ENCODE measurements at places on chromosomes 3 and 15.

- no peak for DNase-seq
Measured at GRCh38 chr3:171385086-171385485, 75.1 kb downstream of the TNIK start.

GRCh38 chr3:108552267-108553159 is 36.7 kb downstream of the CIP2A start:
- peak; percentile 15 for DNase-seq

GRCh38 chr15:101568821-101569555 is 79.5 kb upstream of the PCSK6 start:
- DNase-seq: no peak

DNA sequence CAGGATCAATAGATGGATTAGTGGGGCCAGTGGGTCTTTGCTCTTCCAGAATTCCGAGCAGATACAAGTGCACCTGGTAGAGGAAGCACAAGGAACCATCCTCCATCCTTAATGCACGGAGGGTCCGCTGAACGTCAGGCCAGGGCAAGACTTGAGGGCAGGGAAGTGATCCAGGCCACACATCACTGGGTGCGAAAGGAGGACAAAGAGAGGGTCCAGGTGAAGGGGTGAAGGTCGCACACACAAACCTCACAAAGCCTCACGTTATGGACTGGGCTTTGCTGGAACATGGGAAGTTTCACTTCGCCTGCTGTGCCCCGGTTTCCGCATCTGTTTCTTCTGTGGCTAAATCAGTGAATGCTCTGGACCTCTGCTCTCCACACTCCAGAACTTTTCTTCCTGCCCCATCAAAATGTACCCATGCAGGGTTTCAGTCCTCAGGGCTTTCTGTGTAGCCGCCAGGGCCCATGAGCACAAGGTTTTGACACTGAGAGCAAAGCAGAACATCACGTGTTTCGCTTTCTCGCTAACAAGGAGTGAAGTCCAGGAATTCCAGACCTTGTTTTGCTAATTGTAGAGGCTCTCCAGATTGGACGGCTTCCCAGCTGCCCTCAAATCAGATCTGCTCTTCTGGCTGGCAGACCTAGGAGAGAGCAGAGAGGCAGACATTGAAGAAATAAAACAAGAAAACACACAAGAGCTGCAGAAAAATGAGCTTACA is 56.3 kb downstream of the KLF15 start:
- no peak for DNase-seq

DNA sequence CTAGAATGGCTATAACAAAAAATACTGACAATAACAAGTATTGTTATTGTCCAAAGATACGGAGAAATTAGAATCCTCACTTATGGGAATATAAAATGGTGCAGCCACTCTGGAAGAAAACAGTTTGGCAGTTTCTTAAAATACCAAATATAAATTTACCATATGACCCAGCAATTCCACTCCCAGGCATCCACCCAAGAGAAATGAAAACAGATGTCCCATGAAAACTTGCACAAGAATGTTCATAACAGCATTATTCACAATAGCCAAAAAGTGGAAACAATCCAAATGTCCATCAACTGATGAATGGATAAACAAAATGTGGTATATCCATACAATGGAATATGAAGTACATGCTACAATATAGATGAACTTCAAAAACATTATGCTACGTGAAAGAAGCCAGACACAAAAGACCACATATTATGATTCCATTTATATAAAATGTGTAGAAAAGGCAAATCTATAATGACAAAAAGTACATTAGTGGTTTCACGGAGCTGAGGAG is 9.4 kb downstream of the AAGAB start:
- DNase-seq: no peak

DNA sequence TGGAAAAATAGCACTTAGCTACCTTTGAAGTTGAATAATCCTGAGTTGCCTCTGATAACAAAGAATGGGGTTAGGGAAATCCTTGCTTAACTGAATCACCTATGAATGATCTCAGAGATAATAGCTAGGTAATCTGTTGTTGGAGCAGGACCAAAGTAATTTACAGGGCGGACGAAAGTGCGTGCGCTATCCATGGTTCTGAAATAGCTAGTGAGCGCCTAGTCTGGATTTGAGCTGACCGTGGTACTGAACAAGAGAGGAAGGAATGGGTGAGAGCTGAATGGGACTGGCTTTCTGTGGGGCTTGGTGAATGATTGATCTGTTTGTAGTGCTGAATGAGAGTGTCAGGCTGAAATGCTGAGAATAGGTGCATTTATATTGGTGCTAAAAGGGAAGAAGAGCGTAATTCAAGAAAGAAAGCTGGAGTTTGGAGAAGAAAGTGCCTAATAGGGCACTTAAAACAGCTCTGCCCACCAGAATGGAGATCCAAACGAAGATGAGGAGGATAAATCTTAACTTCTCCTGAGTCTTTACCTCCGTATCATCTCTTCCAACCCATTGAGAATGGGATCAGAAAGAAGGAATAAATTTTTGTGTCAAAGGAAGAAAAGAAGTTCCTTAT is 10.1 kb downstream of the SCN10A start:
- no peak for DNase-seq

DNA sequence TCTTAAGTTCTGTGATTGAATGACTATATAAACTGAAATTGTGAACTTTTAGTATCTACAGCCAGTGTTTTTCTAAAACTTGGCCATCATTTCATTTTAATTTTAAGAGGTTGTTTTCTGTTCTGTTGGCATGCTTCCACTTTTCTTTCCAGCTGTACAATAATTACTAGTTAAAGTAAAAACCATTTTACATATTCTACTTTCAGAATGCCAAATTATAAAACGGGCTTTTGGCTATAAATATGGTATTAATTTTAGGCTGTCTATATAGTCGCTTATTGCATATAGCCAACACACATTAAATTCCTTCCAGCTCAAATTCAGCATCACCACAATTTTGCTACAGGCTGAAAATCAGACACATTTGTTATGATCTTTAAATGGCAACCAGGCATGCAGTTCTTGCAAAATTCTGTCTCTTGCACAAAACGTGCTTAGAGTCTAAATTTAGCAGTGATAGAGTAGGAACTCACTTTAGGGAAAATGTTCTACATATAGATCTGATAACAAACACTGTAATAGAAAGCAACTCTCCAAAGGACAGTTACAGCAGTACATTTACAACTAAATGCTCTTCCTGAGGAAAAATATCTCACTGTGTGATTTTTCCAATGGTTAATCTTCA is 81.1 kb downstream of the BTD start:
- DNase-seq: no peak

GRCh38 chr3:168544097-168544957 is 448.6 kb upstream of the GOLIM4 start:
- DNase-seq: no peak

DNA sequence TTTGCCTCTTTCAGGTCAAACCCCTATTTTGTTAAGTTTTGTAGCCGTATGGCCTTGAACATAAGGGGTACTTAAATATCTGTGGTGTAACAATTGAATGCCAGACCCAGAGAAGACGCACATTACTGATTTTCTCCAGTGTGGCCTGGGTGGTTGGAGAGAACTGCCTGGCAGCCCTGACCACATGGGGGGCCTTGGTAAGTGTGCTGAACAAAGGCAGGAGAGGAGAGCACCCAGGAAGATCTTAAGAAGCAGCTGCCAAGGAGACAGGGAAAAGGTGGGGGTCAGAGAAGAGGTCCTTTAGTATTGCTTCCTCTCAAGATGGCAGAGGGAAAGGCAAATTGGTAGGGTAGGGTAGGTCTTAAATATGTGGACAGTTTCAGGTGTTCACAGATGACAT is 35.7 kb downstream of the TRANK1 start:
- DNase-seq: no peak

DNA sequence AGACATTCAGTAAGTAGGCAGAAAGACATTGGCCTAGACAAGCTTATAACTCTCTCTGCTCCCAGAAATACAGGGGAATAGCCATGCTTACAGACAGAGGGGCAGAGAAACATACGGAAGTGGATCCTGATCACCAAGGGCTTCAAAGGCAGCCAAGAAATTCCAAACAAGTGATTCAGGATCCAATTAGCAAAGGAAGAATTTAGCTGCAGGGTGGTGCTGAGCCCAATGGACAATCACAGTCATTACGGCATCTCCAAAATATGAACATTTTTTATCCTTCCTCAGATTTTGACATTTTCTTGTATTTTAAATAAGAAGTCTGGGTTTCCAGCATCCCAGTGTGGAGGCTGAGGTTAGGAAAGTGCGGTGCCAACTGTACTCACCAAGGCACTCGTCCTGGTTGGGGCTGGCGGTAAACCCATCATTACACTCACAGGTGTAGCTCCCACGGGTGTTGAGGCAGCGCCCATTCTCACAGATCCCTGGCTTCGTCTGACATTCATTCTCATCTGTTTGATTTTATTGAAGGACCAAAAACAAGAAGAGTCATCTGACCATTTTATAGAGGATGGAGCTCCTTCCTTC is 96.8 kb downstream of the DUT start:
- no peak for DNase-seq

DNA sequence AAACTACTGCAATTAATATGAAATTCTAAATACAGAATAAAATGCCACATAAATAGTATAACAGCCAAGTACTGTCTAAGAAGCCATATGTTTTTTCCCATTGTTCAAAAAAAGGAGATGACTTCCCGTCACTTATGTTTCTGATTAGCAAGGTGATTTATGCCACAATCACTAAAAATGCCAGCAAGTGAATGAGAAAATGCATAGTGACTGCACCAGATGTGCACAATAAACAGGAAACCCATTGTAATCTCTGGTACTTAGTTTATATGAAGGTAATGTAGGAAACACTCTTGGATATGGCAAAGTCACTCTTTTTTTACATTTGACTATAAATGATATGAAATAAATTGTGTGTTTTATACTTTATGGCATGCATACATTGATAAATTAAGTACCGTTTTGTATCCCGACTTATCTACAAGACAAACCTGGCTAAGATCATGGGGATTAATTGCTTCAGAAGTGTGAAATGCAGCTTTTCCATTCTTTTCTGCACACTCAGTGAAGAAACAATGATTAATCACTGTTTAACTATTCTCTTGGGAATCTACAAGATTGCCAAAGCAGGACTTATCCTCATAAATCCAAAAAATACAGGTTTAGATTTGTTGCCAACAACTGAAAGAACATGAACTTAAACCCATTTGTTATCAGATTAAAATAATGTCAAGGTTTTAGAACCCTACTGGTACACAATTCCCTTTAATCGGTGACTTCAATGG is 164.5 kb downstream of the TBC1D5 start:
- DNase-seq: no peak

DNA sequence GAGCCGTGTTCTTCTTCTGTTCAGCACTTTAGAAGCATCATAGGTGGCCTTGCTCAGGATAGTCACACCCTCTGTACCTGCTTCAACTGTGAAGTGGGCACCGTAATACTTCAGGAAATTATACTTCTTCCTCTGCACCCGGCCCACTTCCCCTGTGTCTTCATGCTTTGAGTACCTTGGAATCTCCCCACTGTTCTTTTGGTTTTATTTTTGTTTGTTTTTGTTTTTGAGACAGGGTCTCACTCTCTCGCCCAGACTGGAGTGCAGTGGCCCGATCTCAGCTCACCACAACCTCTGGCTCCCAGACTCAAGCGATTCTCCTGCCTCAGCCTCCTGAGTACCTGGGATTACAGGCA is 1.7 kb downstream of the P2RY14 start:
- no peak for DNase-seq

- no peak for DNase-seq
Measured at GRCh38 chr15:72042865-72043264, 75.1 kb downstream of the MYO9A start.

- no peak for DNase-seq
Measured at GRCh38 chr3:71050538-71051258, 532.8 kb downstream of the FOXP1 start.

GRCh38 chr3:20080956-20081554 is 40.8 kb downstream of the KAT2B start:
- no peak for DNase-seq

DNA sequence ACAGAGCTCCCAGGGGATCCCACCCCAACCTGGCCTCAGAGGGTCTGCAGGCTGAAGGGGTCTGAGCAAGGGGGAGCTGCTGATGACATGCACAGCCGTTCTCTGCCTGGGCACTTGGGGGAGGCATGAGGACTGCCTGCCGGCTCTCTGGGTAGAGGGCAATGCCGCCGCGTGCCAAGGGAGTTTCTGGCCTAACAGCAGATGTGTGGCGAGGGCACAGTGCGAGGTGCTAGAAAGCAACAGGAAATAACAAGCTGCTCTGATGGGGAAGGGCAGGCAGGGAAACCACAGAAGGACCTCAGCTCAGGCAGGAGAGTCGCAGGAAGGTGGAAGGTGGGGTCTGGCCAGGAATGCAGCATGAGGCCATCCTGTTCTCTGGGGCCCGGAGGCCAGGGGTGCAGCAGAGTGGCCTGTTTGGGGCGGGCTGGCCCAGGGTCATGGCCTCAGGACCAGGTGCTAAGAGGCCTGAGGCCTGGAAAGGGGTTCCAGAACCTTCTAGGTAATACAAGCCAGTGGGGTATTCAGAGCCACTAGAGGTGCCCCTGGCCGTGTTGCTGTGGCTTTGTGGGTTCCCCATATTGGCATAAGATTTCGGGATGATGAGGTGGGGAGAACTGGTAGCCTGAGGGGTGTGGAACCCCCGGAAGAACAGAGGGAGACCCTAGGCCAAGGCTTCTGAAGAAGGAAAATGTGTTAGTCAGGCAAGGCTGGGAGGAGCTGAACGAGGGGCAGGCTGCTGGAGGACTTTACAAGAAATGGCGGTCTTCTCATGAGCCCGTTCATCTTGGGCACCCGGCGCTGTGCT is 41.2 kb downstream of the RGMA start:
- no peak for DNase-seq

DNA sequence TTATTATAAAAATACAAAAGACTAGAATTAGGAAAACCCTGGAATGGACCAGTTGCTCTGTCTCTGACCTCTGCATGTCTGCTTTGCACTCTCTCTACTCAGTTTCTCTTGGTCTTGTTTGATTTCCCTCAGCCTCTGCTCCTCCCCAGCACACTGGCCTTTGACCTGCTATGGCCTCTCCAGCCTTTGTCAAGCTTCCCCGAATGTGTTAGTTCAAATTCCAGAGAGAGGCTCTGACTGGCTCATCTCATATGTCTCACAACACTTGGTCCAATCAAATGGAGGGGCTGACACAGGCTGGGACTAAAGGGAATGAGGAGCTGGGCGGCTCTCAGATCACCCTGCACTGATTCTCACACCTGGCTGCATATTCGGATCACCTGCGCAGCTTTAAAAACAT is 52.4 kb upstream of the CMTM8 start:
- DNase-seq: no peak

GRCh38 chr3:69129531-69129930 is 7.1 kb upstream of the LMOD3 start:
- DNase-seq: no peak

DNA sequence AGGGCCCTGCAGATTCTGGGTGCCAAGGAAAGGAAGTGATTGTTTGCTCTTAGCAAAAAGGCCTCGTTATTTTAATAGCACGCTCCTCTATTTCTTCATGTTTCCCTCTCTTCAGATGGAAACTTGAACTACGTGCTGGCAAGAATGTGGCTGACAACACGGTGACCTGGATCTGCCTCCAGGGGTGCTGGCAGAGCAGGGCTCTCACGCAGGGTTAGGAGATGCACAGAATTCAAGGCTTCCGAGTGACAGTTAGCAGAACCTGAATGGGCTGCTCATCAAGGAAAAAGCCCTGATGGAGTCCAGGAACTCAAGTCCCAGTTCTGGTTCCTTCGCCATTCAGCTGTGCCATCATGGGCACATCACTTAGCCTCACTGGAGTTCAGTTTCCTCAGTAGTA is 22.7 kb downstream of the CYP19A1 start:
- DNase-seq: no peak

Data from NCI-H345 (cell line).